CD4-positive, alpha-beta T cell treated with Interleukin-10 for 1 hour (primary cell): ENCODE measurements at places on chromosomes 4 and X.

DNA sequence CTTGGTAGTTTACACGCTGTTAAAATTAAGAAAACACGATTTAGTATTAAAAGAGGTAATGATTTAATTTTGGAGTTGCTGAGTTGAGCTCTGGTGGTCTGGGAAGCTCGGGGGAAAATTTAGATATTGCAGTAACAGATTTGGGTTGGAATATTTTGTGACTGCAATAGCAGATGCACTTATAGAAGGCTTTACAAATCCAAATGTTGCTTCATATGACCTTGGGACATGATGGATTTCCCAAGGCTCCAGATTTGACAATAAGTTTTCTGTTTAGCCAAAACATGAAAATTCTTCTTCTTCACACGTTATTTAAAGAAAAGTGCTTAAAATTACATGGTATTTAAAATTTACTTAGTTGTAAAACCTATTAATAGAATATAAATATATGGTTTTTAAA lies 302.0 kb downstream of the SPRY1 start:
- no peak for DNase-seq

DNA sequence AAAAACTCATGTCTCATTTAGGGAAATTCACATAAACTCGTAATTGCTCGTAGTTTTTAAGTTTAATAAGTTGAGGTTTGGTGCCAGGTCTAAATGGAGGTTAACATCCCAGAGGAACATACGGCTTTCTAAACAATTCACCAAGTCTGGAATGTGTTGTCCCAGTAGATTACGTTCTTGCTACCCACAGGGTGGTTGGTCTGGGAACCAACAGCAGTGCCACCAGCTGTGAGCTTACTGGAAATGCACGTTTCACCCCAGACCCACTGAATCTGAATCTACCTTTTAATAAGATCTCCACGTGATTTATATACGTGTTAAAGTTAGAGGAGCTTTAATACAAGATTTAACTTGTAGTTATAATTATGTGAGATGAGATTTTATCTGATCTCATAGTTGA lies 134.3 kb downstream of the BMPR1B start:
- no peak for DNase-seq

DNA sequence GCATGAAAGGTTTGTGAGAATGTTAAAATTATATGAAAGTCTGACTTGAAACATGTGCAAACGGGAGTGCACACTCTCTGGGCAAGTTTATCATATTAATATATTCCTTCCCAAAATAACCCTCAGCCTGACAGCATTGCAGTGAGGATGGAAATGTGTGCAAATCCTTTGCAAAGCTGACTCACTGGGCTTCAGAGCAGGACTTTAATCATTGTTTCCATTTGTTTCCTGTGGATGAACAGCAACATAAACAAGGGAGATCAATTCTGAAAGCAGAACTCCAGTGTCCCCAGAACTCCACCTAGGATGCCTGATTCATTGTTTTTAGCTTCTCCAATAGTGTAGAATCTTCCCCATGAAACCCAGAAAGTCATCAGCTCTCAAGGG lies 32.9 kb downstream of the SLC2A9 start:
- DNase-seq = no peak

DNA sequence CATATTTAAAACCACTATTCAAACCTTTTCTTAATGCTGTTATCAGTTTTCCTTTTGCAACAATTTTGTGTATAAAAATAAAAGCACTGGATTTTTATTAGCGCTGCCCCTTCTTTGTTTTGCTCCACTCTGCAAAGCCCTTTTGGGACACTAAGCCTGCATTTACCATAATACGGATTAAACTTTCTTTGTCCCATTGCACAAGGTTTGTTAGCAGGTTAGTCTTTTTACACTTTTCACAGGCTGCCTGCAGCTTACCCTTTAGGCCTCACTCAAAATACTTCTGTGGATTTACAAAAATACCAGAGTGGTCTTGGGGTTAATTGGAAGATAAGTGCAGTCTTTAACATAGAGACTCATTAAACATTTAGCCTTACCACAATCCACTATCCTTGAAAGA lies 35.7 kb upstream of the MAB21L2 start:
- DNase-seq = no peak

DNA sequence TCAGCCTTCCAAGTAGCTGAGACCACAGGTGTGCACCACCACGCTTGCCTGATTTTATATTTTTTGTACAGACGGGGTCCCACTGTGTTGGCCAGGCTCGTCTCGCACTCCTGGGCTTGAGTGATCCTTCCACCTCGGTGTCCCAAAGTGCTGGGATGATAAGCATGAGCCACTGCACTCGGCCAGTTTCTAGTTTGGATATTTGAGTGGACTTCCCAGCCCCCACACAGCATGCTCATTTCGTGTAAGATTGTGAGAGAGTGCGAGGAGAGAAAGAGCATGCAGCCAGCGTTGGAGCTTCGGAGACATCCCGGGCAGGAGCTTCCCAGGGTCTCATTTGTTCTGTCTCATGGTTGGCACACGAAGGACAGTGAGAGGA lies 31.8 kb downstream of the ARSD start:
- no peak for DNase-seq

- no peak for DNase-seq
Measured at GRCh38 chr4:83917572-83917971, 381.7 kb downstream of the GPAT3 start.

DNA sequence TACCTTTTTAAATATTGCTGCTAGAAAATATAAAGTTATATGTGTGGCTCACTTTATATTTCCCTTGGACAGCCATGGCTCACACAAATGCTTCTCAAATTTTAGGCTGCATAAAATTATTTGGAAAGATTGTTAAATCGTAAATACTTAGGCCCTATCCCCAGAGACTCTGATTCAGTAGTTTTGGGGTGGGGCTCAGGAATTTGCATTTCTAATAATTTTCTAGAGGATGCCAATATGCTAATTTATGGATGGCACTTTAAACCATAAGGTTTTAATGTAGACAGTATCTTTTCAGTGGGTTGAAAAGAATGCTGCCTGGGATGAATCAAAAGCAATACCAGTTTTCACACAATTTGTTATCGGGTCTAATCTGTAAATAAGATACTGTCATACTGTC lies 49.7 kb downstream of the RAP1GDS1 start:
- no peak for DNase-seq

- no peak for DNase-seq
Measured at GRCh38 chrX:13689741-13690211, 848 bp downstream of the RAB9A start.

DNA sequence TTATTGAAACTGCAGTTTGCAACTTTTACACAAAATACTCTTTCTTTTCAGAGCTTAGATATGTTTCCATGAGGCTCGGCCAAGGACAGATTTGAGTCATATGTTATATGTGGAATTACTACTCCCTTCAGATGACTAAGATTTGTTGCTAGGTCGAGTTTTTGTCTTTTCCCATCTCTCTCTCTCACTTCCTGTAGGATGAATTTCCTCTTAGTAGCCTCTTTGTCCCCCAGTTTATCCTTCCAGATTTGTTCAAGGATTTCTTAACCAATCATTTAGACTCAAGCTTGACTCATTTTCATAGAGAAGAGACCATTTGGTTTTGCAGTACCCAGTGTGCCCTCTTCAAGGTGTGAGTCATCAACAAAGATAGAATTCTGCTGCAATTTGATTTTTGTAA lies 209.2 kb downstream of the GLUD2 start:
- no peak for DNase-seq

- DNase-seq = no peak
Measured at GRCh38 chr4:137655302-137655701, 123.0 kb upstream of the PCDH18 start.

GRCh38 chr4:72340803-72341431 lies 228.1 kb downstream of the ADAMTS3 start:
- DNase-seq = no peak

GRCh38 chr4:27759611-27760575 lies 899.3 kb downstream of the STIM2 start:
- DNase-seq = no peak

DNA sequence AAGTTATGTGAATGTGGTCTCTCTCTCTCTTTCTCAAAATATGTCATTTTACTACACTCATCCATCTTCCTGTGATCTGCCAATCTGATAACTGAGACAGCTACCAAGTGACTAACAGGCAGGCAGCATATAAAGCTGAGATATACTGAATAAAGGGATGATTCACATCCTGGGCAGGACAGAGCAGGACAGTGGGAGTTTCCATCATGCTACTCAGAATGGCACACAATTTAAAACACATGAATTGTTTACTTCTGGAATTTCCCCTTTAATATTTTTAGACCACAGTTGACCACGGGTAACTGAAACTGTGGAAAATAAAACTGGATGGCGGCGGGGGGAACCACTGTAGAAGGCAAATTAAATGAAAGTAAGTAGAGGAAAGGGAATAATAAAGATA lies 58.6 kb upstream of the DCTD start:
- no peak for DNase-seq

DNA sequence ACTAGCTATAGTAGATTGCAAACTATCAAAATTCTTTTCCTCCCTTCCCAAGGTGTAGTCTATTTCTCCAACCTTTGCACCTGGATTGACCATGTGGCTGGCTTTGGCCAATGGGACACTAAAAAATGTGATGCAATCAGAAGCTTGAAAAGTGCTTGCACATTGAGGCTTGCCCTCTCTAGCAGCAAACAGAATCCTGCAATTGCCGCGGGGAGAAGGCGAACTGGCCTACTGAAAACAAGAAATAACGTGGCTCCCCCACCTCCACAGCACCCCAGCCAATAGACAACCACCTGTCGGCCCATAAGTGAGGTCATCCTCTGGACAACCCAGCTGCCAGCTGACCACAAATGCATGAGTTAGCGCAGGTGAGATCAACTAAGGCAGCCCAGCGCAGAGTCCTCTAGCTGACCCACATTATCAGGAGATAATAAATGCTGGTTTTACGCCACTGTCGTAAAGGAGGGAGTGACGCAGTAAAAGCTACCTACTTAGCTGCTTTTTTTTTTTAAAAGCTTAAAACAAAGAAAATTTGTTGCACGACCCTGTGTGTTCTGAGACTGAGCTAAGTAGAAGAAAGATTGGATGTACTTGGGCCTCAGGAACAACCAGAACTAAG lies 95.2 kb downstream of the GK start:
- DNase-seq = no peak

- no peak for DNase-seq
Measured at GRCh38 chrX:1450361-1451161, 2.1 kb downstream of the ASMTL start.

DNA sequence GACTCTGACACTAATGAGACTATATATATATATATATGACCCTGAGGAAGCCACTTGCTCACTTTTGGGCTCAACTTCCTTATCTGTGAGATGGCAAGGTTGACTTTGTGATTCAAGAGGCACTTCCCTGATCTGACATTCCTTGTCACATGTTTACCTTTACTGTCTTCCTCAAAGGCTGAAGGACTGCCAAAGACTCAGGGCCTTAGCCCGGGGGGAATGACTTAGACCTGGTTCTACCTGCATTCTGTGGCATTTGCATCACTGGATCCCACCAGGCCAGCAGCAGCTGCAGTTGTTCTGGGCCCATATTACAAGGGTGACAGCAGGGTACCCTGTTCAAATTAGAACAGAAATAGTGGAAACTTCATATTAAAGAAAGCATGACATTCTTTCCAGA lies 3.1 kb upstream of the HS6ST2 start:
- no peak for DNase-seq

GRCh38 chr4:185120631-185120946 lies 22.5 kb upstream of the SLC25A4 start:
- DNase-seq = no peak

DNA sequence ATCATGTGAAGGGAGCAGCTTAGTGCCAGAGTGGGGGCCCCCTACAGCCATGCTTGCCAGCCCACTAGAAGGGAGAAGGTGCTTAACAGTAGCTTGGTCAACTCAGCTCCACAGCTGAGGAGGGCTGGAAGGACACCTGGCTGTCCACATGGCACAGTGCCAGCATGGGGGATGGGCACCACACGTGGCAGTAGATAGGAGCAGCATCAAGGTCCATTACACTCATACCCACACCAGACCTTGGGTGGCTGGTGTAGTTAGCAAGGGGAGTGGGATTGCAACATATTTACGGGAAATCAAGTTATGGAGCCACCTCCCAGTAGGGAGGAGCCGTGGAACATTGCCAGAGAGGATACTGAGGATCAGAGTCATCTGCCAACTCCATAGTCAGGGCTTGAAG lies 37.9 kb upstream of the SLC4A4 start:
- no peak for DNase-seq

GRCh38 chr4:165288639-165289422 lies 38.6 kb upstream of the MSMO1 start:
- no peak for DNase-seq

GRCh38 chr4:159367781-159368080 lies 264.9 kb downstream of the RAPGEF2 start:
- no peak for DNase-seq

DNA sequence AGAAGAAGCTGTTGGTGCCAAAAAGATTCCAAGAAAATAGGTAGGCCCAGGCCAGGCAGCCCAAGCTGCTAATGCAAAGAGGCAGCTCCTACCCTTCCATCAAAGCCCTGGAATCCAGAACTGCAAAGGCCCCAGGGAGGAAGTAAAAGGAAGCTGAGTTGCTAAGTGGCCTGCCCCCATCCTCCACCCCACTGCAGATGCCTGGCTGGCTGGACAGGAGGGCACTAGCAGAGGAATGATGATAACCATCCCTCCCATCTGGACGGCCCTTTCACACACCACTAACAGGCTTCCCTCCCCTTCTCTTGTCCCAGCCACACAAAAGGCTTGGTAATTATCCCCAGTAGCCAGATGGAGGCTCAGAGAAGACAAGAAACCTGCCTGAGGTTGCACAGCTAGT lies 32.4 kb upstream of the PJA1 start:
- DNase-seq = no peak
